Mucosa of gallbladder (tissue), 1 donor: ENCODE measurements at places on chromosomes 1 and 21. TPM values are rescaled to one million over a fixed set of nuclear protein-coding genes. Genes with fewer than 3 reads are reported as not detected.

Gene LORICRIN
- total RNA-seq: not detected

Gene SLC35F3
- 0.12 TPM for total RNA-seq

- DNase-seq: no peak
These were observed 23.1 kb upstream of the PTAFR start for GRCh38 chr1:28199328-28200233.

GRCh38 chr1:56931211-56931610 lies 34.6 kb downstream of the C8B start:
- DNase-seq: no peak

Gene ADAM30
- not detected for total RNA-seq

DNA sequence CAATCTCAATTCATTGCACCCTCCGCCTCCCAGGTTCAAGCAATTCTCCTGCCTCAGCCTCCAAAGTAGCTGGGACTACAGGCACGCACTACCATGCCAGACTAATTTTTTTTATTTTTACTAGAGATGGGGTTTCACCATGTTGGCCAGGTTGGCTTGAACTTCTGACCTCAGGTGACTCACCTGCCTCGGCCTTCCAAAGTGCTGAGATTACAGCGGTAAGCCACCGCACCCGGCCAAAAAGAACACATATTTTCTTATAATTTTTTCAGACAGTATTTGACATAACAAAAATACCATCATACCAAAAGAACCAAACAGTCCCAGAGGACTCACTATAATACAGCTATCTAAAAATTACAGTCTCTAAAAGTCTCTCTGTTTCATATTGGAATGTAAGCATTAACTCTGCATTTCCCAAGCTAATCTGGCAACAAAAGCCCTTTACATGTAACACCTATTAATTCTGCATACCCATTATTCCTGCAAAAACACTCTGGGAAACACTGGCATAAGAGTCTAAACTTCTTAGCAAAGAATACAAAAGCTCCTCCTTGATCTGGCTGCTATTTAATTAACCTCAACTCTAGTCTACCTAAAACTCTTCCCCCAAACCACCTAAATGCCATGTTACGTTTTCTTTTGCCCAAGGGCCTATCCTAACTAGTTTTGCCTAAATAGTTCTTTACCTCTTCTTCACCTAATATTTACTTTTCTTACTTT lies 26.9 kb downstream of the WDR26 start:
- no peak for DNase-seq

Gene GCSAML
- 1.3 TPM for total RNA-seq

- no peak for DNase-seq
These were observed 2.5 kb downstream of the ADAR start for GRCh38 chr1:154605534-154605933.

DNA sequence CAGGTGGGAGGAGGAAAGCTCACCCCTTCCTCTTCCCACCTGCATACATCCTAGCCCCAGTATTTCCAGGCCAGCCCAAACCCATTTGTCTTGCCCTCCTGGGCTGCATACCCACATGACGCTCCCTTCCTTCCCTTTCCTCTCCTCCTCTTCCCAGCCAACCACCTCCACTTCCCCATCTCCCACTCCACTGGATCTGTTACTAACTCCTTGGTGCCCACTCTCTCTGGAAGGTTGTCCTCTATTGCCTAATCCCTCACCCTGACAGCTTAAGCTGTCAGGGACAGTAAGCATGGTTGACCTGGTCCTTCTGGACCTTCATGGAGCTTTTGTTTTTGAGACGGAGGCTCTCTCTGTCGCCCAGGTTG lies 23.0 kb upstream of the SYNC start:
- DNase-seq: no peak

DNA sequence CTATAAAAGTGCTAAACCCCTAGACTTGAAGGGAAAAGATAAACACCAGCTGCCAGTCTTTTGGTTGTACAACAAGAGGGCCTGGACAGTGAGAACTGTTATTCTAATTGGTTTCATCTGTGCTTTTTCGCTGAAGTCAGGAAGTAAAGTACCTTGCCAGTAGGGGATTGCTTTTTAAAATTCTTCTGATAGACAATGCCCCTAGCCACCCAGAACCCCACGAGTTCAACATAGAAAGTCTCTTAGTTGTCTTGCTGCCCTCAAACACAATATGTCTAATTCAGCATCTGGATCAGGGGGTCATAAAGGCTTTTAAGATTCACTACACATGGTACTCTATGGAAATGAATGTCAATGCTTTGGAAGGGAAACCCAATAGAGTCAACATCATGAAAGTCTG lies 289.2 kb downstream of the TBX15 start:
- no peak for DNase-seq

GRCh38 chr1:159067699-159068621 lies 8.6 kb downstream of the AIM2 start:
- no peak for DNase-seq

Gene ATP1A4
- 0.43 TPM for total RNA-seq

- DNase-seq: no peak
These were observed 59.6 kb downstream of the HSF2BP start for GRCh38 chr21:43599728-43600127.

Gene MTF2
- 24.3 TPM for total RNA-seq

DNA sequence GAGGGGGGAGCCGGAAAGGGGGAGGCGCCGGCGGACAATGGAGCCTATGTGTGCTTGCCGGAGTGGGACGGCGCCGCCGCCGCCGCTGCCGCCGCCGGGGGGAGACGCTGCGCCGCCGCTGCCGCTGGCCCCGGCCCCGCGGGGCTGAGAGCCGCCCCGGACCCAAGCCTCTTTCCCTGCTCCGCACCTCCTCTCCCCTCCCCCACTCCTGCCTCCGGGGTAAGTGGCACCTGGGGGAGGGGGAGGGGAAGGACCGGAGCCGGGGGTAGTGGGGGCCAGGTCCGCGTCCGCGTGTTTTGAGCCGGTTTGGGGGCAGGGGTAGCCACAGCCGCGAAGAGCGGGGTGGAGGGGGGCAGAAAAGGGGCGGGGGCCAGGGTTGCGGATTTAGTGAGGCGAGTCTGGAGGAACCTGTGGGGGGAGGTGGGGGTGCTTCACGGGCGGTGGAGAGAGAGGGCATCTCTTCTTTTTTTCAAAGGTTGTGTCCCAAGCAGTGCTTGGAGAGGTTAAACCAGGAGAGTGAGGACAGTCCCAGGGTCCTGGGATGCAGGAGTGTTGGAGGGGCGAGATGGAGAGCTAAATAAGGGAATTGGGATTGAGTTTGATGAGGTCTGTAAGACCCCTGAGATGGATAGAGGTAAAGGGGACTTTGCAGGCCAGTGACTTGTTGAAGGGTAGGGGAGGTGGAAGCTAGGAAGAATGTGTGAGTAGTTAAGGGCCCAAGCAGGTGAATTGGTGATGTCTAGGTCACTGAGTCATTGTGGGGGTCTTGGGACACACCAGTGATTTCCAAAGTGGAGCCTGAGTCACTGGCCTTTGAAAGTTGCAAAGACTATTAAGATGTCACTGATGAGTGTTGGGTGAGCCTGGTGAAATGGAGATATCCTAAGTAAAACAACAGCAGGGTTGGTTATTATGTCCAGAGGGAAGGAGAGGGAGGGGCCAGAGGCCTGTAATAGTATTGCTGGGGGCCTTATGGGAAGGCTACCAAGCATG lies 59.1 kb downstream of the BCL9 start:
- DNase-seq: no peak

- peak; percentile 42 for DNase-seq
These were observed 27.8 kb downstream of the CCDC185 start for GRCh38 chr1:223421025-223421424.

DNA sequence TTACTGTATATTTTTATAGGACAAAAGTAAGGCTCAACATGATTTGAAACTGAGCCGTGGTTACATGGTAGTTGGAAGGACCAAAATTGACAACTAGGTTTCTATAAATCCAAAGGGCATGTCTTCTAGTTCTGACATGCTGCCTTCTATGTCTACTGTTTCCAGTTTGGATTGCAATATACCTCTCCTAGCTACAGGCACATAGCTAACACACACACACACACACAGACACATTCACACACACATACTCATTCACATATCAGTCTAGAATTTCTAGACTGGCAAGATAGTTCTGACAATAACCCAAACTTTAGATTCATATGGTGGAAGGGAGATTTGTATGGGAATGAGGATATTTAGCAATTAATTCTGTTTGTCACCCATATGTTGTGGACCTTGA lies 544.8 kb upstream of the CAMK1G start:
- DNase-seq: no peak

- no peak for DNase-seq
These were observed 113.1 kb upstream of the BMP8A start for GRCh38 chr1:39378377-39378776.

- no peak for DNase-seq
These were observed 709.8 kb downstream of the LTN1 start for GRCh38 chr21:28282833-28283232.

Gene RNU1-2
- 1,358 TPM for total RNA-seq

GRCh38 chr1:16134906-16135305 lies 21.0 kb downstream of the EPHA2 start:
- DNase-seq: no peak

DNA sequence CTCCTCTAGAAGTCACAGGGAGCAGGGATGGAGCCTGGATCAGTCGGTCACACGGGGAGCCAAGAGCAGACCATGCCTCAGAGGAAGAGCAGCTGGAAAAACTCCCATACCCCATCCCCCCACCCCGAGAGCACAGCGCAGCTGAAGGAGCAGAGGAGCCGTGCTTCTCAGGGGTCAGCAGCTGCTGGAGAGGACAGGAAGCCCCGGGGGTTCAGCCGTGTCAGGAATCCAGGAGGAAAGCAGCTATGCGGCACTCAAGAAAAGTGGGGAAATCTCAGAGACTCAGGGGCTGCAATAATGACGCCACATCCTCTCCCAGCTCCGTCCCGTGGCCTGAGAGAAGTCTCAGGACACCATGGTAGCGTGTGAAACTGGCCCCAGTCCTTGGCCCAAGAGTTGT lies 102.3 kb downstream of the NPHP4 start:
- DNase-seq: no peak

Gene HTR1D
- 7.0 TPM for total RNA-seq
